ENCODE measurements at places on chromosomes 4 and X.

GRCh38 chr4:90474484-90474883 is 347.3 kb downstream of the CCSER1 start:
- DNase-seq = no peak

DNA sequence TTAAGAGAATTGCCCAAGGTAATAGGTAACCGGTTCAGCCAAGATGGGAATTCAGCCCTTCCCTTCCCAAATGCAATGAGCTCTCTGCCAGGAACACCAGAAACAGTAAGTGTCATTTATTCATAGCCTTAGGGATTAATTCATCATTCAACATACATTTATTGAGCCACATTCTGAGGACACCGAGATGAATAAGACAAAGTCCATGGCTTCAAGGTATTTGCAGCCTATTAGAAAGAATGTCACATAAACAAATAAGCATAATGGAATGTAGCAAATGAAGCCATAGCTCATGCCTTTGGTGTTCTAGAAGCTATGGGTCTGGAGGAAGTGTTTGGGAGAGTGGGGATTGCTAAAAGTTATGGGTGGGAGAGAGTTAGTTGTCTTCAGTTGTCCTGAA is 6.3 kb upstream of the TAB3 start:
- no peak for DNase-seq

DNA sequence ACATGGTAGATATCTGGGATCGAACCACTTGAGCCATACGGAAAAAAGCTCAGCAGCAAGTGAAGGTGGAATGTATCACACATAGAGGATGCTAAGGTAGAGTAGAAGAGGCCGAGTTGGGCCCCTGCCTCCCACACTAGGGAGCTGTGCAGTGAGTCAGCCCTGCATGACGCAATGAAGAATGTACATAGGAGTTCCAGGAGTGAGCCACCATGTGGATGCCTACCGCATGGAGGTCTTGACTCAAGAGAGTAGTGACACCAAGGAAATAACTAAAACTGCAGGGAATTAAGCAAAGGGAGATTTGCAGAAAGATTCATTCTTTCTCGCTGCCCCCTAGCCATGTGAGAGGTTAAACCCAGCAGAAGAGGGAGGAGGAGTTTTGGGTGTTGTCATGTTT is 389.6 kb upstream of the IGFBP7 start:
- DNase-seq = peak; percentile 18

- DNase-seq = peak; percentile 39
Observed at GRCh38 chrX:41180194-41180908, 95.1 kb downstream of the USP9X start.

- peak; percentile 56 for DNase-seq
Observed at GRCh38 chr4:74189331-74190043, 31.6 kb downstream of the MTHFD2L start.

DNA sequence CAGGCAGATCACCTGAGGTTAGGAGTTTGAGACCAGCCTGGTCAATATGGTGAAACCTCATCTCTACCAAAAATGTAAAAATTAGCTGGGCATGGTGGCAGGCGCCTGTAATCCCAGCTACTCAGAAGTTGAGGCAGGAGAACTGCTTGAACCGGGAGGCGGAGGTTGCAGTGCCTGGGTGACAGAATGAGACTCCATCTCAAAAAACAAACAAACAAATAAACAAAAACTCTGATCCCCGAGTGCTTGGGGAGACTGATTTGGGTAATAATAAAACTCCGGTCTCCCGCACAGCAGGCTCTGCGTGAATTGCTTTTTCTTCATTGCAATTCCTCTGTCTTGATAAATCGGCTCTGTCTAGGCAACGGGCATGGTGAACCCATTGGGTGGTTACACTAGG is 73.4 kb downstream of the HPRT1 start:
- DNase-seq = no peak

DNA sequence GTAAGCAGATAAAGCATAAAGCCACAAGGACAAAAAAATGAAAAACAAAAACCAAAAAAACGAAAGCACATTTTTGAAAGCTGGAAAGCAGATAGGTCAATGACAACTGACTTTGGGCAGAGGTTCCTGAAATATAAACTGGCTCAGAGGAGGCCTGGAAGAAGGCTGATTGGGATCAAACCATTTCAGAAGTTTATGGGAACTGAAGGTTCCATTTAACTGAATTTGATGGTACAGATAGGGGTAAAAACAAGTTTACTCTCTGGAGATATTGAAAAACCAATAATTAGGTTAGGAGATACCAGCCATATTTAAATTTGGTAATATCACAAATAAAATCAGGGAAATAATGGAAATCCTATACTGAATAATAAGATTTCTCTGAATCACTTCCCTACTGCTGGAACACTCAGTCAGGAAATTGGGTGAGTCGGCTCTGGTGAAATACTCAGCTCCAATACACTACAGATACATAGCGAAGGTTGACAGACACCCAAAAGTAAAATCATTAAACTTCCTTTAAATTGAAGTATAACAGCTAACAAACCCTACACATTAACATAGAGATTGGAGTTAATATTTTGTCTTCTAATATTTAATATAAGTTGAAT is 1584.3 kb downstream of the STIM2 start:
- DNase-seq = peak; percentile 49

All from fibroblast of skin of right biceps (primary cell).